ENCODE measurements at places on chromosomes 4 and X.

GRCh38 chr4:78776079-78776728, at the start of gene BMP2K:
BMP2K (plus strand) TSS chr4:78776350; CDS start chr4:78776544, 194 bp downstream.
- peak; percentile 56 for DNase-seq

DNA sequence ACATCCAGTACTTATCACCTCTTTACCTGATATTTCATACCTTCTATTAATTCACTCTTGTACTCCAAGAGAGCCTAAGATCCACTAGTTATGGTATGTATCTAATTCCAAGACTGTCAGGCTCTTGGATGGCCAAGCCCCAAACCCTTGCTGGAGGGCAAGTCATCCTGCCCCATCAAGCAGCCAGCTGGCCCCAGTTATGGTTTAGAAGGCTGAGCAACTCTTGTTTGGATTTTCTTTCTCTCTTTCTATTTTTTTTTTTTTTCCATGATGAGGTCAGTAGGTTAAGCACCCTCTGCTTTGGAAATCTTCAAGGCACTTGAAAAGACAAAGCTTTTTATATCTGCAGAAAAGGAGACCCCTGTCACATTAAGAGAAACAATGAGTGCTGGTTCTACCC, 10.9 kb upstream of the FGF16 start:
- no peak for DNase-seq

GRCh38 chrX:41542536-41542935, 95.4 kb downstream of the NYX start:
- no peak for DNase-seq

- DNase-seq = no peak
These were observed 58.3 kb downstream of the PDHA2 start for GRCh38 chr4:95898226-95898625.

DNA sequence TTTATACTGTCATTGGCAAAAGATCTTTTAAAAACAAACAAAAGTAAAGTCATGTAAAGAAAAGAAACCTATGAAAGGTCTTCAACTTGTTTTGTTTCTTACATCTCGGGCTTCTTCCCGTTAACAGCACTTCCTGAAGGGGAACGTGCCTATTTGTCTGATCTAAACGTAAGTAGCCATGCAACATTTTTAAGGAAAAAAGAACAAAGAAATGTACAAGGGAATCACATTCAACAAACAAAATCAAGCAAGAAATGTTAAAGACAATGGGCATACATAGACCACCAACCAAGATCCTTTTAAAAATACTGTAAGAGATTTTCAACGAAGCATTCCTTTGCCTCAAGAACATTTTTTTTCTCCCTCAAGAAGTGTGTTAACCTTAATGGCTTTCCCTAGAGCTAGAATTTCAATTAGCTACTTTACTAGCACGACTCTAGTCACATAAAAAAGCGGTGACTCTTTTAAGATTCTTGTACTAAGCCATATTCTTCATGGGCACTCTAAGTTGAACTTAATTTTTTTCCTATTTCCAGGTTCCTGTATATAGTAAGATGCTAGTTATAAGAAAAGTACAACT, 112.0 kb upstream of the TTC29 start:
- DNase-seq = no peak

GRCh38 chrX:154029439-154029838, 9.7 kb upstream of the IRAK1 start:
- no peak for DNase-seq

- DNase-seq = no peak
These were observed 1.7 kb downstream of the GPRIN3 start for GRCh38 chr4:89305712-89306437.

DNA sequence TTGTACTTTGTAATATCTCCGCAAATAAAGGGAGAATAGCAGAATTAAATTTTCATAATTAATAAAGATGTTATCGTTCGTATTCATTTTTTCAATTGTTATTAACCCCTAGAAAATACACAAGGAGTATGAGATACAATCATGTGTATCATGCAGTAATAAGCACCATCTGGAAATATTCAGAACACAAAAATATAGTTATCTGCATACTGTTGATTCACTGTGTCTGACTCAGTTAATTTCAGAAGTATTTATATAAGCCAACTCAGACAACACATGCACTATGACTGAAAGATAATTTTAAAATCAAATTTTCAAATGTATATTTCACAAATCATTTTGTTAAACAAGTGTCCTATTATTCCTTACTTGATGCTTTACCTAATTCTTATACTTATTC, 1954.8 kb downstream of the ARAP2 start:
- no peak for DNase-seq

DNA sequence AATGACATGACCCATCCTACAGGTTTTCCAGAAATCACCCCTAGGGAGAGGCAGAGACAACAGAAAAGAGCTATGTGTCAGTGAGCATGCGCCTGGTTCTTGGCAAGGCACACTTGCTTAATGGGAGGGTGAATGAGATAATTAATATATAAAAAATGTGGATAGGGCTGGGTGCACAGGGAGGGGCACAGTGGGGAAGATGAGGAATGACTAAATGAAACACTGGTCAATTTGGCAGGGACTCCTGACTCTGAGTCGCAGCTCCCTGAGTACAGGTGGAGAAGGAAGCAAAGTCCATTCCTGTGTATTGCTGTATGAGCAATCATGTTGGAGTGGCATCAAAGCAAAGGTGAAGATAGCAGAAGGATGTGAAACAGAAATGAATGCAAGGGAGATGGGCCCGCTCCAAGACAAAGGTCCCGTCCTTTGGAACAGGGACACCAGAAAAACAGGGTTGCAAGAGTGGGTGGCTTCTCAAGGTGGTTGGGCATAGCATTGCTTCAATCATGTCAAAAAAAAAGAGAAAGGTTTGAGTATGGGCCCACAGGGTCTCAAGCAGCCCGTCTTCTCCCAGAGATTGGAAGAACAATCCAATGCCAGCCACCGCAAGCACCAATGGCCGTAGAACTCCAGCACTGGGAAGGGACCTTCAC, 278.4 kb upstream of the AGTR2 start:
- DNase-seq = no peak

DNA sequence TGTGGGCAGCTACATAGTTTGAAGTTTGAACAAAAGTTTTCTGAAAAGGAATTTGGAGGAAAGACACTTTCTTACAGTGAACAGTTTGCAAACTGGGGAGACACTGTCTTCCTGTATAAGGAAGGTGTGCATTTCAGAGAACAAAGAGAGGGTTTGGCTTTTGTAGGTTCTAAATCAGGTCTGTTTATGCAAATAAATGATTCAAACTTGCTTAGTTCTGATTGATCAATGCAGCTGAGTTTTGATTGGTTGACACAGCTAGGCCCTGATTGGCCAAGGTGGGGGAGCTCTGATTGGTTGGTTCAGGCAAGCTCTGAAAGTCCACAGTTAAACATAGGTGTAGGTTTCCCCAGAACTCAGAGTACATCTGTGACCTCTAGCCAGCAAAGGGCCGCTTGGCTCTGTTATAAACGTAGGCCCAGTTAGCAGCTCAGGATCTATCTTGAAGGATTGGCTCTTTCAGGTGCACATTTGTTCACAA, 63.0 kb upstream of the ENPP6 start:
- DNase-seq = no peak

- DNase-seq = no peak
These were observed 61.0 kb upstream of the SMIM10 start for GRCh38 chrX:134929808-134930207.

DNA sequence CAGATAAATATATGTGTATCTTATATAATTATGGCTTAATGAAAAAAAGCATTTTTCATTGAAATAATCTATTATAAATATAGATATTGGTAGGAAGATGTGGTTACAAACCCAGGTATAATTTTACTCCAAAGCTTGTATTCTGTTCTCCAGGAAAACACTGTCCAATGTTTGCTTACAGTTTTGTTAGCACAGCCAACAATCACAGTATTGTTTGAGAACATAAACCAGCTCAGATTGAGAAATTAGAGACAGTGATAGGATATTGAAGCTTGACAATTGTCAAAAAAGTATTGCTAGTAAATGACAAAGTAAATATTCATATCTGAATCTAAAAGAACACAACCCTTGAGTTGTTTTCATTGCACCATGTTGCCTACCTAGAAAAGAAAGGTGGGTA, 228.8 kb downstream of the ADGRL3 start:
- no peak for DNase-seq

DNA sequence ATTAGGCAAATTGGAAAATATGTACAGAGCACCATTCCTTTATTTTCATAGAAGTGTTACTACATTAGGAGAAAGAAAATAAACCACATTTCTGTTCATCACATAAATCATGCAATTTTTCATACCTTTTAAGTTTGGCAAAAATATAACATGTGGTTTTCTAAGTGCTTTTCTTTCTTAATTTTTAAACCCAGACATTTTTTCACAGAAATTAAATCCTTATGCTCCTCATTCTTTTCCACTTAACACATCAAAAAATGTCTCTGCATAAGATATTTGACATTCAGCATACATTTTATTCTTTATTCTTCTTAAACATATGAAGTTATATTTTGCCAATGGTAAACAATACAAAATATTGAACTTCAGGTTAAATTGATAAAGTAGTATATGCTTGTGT, 826.6 kb upstream of the SLIT2 start:
- no peak for DNase-seq

- DNase-seq = no peak
These were observed 215.2 kb upstream of the NOCT start for GRCh38 chr4:138800421-138800820.

- no peak for DNase-seq
These were observed 440.2 kb downstream of the INPP4B start for GRCh38 chr4:142405695-142406498.

DNA sequence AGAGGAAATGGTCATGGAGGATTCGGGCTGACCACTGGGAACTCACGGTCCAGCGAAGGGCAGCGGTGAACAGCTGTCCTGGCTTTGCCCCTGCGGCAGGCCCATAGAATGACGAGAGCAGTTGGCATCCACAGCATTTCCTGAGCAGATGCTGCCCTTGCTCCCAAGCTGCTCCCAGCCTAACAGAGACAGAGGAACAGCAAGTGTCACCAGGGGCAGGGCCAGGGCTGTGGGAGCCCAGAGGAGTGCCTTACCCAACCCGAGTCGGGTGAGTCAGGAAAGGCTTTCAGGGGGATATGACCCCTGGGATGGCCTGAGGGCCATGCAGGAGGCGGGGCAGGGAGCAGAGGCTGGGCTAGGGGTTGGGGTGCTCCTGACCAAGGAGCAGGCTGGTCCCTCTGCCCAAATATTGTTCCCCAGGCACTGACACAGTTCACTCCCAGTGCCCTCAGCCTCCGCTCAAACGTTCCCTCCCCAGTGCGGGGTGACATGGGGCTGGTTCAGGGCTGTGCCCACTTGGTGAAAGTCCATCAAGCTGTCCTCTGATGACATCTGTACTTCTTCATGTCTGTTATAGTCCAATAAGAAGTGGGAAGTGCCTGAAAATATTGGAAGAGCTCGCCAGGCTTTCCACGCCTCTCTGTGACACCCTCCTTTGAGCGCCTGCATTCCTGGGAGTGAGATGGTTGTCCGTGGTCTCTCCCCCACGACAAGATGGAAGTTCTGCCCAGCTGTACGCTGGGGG, 64.7 kb upstream of the GPR78 start:
- no peak for DNase-seq

GRCh38 chr4:101309925-101310324, 37.4 kb downstream of the PPP3CA start:
- no peak for DNase-seq

GRCh38 chr4:94127707-94128328, 79.8 kb upstream of the SMARCAD1 start:
- DNase-seq = no peak

DNA sequence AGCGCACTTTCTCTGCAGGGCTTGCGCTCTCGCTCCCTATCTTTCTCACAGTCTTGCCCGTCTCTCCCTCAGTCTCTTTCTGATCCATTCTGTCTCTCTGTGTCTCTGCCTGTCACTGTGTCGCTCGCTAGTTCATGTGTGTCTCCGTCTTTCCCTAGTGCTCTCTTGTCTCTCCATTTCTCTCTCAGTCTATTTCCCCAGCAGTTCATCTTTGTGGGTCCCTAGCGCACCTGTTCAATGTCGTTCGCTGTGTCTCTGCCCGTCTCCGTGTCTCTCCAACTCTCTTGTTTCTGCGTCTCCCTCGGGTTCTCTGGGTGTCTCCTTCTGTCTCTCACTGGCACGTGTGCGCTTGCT, 1.5 kb downstream of the GPR101 start:
- DNase-seq = no peak

GRCh38 chrX:17987783-17988182, 126.7 kb upstream of the RAI2 start:
- no peak for DNase-seq

DNA sequence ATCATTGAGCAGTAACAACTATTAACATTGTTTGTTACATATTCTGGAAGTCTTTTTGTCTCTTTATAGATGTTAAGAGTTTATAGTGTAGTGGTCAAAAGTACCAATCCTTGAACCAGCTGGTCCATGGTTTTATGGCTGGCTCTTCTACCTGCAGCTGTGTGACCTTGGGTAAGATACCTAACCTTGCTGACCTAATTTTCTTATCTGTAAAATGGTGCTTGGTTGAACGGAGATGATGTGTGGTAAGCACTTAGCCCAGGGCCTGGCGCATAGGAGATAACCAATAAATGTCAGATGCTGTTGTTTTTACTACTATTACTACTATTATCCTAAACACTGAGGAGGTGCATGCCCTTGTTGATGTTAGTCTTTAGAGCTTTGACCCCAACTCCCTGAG, 116.6 kb downstream of the TMEM164 start:
- no peak for DNase-seq

GRCh38 chrX:1599791-1600405, 8.5 kb downstream of the AKAP17A start:
- DNase-seq = no peak

- DNase-seq = no peak
These were observed 63.7 kb downstream of the TMEM164 start for GRCh38 chrX:110066488-110067225.

- no peak for DNase-seq
These were observed 50.1 kb downstream of the GAB1 start for GRCh38 chr4:143386812-143387211.

DNA sequence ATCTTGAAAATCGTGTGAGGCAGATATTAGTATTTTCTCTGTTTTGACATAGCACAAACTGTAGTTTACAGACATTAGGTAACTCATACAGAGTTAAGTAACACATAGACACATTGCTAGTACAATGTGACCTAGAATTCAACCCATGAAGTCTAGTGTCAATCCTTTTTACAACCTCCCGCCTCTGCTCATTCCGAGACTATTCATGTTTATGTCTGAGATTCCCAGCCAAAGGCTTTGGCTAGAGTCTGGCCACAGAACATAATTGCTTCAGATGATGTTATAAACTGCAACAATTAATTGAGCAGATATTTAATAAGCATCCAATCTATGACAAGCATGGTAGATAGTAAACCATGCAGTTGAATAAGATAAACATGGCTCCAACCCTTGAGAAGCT, 841.0 kb downstream of the STIM2 start:
- no peak for DNase-seq

DNA sequence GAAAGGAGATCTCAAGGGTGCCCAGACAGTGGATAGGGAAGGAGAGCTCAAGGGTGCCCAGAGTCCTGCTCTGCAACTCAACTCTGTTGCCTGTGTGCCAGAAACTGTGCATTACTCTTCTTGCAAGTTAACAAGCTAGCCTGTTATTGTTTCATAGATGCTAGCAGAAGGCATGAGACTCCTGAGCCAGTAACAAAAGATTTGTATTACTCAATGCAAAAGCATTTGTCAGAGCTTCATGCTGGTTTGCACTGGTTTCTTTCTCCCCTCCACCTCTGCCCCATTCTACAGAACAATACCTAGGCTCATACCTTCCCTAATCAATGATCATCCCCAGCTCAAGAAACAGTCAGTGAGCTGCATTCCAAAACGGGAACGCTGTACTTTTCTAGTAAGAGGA, 124.5 kb upstream of the NEIL3 start:
- no peak for DNase-seq

- no peak for DNase-seq
These were observed 38.9 kb upstream of the BCLAF3 start for GRCh38 chrX:20029728-20030127.

Measured in CMK (cell line).